Cardiac fibroblast (primary cell): ENCODE measurements at places on chromosomes 12 and 14.
A peak's percentile ranks its signal among the peaks of the same experiment; 100 is the strongest.

DNA sequence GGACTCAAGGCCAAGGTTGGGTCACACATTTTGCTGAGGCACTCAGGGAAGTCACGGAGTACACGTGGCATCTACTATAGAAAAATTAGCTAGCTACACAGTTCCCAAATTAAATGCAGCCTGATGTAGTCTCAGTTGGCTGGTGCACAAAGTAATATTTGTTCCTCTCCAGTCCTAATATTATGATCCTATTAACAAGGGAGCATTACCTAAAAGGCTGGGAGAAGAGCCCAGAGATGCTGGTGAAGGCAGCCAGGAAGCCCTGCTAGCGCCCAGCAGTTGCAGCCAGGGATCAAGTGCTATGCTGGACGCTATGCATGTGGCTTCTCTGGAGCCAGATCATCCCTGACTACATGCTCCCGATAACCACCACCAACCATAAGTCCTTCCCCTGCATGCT, 88.0 kb upstream of the GSC start:
- DNase-seq = no peak

- DNase-seq = no peak
These were observed 4.4 kb upstream of the TINF2 start for GRCh38 chr14:24246765-24247212.

DNA sequence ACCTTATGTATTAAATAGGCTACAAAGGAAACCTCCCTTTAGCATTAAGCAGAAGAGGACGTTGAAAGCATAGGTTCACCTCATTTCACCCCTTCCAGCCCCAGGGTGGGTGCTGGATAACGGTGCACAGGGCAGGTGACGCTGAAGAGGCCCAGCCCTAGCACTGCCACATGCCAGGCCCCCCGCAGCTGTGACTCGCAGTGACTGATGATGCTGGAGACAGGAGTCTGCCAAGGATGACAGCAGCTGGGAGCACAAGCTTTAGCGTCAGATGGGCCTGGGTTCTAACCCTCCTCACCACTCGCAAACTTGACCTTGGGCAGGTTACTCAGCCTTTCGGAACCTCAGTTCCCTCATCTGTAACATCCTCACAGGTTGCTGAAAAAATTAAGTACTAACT, 76.7 kb downstream of the TBK1 start:
- DNase-seq = no peak

GRCh38 chr14:83958359-83958758, 1571.6 kb upstream of the FLRT2 start:
- no peak for DNase-seq

DNA sequence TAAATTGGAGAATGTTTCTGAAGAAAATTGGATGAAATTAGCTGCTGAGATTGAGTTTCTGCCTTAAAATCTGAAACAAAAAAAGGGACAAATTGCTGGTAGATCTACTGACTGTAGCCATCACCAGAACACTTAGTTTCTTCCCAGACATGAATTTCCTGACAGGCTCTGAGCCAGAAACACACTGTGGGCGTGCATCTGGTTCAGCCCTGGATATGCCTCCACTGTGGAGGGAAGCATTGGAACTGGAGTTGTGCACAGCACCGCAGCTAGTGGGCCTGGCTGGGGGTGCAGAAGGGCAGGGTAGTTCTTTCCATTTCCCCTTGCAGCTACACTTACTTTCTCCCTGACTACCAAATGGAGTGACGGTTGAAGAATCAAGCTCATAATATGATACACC, 31.2 kb downstream of the CREBL2 start:
- DNase-seq = no peak

DNA sequence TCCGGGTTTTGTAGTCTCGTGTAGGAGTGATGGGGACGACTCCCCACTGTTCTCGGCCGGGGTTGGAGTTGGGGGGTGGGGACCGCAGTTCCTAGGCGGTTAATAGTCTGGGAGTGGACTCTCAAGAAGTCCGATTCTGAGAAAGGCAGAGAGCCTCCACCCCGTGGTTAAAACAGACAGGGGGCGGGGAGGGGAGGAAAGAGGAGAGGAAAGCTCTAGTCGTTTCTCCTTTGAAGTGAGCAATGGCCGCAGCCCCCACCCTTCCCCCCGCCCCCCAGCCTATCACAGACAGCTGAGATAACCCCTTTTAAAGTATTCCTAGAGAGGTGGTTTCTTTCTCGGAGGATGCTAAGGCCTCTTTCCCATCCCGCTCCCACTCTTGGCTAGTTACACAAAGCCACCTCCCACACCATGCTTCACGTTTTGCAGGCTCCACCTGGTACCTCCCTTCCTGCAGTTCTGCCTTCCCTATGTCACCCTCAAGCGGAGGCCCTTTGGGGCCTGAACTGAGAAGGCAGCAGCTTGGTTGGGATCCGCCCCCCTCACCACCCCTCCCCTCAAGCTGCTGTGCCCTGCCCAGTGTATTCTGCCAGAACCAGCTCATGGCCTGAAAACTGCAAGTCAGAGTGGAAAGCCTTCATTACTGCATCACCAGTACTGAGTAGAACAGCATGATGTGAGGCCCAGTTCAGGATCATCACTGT, 853 bp downstream of the USP5 start:
- peak; percentile 76 for DNase-seq

DNA sequence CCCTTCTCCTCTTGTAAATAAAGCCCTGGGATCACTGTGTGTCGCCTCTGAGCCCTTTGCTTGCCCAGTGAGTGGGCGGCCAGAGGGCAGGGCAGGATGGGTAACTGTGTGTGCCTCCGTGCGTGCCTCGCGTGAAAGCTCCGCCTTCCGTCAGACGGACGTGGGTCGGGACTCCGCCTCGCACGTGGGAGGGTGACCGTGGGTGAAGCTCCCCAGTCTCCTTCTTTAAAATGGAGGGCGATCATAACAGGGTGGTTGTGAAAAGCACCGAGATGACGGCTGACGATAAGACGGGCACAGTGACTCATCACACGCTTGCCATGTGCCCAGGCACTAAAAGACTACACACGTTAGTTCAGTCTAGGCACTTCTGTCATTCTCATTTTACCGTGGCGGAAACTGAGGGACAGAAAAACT, 9.2 kb downstream of the PHB2 start:
- DNase-seq = peak; percentile 51

- DNase-seq = no peak
These were observed 4.4 kb downstream of the MNAT1 start for GRCh38 chr14:60738843-60739508.
